ENCODE measurements at places on chromosomes 7 and 10.

GRCh38 chr10:74433993-74434392 lies 283.0 kb downstream of the ADK start:
- H3K27me3 ChIP-seq = no peaks in the 10 kb centered on the region
- no peaks in the 10 kb centered on the region for H3K4me1 ChIP-seq
- H3K4me3 ChIP-seq = no peak overlapping the region
- no peaks in the 10 kb centered on the region for H3K36me3 ChIP-seq
- no peak for DNase-seq

DNA sequence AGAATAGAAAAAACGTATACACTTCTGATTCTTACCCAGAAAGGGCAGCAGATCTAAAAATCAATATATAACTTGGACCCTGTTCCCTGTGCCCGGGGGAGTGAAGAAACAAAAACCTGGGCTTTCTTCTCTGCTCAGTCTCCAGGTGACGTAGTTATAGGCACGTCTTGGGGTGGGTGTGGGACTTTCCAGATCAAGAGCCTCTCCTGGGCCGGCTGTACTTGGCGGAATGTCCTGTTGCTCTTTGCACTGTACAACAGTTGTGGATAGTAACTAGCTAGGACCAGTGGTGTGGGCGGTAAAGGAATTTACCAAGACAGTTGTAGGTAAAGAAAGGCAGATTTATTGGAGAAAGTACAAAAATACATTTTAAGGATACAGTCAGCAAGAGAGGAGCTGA lies 40.4 kb upstream of the STEAP4 start:
- no peaks in the 10 kb centered on the region for H3K36me3 ChIP-seq
- no peaks in the 10 kb centered on the region for H3K4me1 ChIP-seq
- no peak overlapping the region for H3K27ac ChIP-seq
- H3K4me3 ChIP-seq = no peak overlapping the region
- H3K27me3 ChIP-seq = no peaks in the 10 kb centered on the region
- no peak for DNase-seq

DNA sequence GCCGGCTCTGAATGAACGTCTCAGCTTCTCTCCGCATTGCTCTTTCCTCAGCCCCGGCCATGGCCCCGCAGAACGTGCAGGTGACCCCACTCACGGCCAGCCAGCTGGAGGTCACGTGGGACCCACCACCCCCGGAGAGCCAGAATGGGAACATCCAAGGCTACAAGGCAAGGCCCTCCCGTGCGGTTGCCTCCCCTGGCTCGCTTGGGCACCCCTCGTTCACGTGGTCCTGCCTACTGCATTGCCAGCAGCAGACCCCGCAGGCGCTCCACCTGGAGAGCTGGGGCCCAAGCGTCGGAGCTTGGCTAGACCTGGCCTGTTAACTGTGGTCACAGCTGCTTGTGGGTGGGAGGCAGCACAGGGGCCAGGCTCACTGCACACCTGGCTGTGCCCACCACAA lies 476.3 kb upstream of the FOXK1 start:
- H3K36me3 ChIP-seq = no peaks in the 10 kb centered on the region
- no peak overlapping the region for H3K27ac ChIP-seq
- no peak overlapping the region for H3K4me3 ChIP-seq
- no peaks in the 10 kb centered on the region for H3K4me1 ChIP-seq
- no peaks in the 10 kb centered on the region for H3K27me3 ChIP-seq

DNA sequence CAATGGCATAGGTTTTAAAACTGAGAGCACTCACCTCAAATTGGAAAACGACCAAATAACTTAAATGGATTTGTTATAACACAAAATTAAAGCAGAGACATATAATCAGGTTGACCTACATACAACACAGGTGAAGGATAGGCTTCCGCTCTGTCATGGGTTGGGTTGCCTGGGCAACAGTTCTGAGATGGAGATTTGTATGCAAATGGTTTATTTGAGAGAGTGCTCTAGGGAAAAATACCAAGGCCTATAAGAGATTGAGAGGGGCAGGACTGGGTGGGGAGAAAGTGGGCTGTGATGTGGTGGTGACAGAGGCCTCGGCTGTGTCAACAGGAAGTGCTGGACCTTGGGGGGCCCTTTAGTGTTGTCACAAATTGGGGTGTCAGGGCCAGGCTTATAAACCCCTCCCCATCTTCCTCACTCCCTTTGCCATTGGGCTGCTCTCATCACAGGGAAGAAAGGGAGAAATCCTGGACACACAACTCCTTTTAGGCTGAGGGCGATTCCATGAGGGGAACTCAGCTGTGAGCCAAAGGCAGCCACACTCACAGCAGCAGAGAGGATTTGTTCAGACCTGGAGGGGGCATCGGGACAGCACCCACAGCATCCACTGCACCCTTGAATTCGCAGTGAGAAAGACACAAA lies 105.4 kb upstream of the LYZL1 start:
- H3K27ac ChIP-seq = no peak overlapping the region
- no peaks in the 10 kb centered on the region for H3K36me3 ChIP-seq
- no peak overlapping the region for H3K4me3 ChIP-seq
- no peaks in the 10 kb centered on the region for H3K27me3 ChIP-seq
- no peaks in the 10 kb centered on the region for H3K4me1 ChIP-seq

DNA sequence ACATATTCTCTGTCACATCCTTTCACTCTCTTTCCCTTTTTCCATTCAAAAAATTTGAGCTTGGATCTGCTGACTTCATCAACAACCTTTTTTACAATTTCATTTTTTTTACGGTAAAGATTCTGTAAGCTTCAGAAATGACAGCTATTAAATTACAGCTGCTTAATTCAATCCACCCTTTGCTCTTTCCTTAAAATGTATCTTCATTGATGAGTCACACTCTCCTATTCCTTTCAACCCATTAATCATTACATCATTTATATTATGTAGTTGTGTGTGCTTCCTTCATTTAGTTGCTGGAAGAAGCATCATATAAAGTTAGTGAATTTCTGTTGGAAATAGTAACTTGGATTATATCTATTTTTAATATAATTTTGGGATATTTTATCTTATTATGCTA lies 67.1 kb upstream of the MAGI2 start:
- no peak overlapping the region for H3K27ac ChIP-seq
- H3K4me3 ChIP-seq = no peak overlapping the region
- H3K4me1 ChIP-seq = no peaks in the 10 kb centered on the region

DNA sequence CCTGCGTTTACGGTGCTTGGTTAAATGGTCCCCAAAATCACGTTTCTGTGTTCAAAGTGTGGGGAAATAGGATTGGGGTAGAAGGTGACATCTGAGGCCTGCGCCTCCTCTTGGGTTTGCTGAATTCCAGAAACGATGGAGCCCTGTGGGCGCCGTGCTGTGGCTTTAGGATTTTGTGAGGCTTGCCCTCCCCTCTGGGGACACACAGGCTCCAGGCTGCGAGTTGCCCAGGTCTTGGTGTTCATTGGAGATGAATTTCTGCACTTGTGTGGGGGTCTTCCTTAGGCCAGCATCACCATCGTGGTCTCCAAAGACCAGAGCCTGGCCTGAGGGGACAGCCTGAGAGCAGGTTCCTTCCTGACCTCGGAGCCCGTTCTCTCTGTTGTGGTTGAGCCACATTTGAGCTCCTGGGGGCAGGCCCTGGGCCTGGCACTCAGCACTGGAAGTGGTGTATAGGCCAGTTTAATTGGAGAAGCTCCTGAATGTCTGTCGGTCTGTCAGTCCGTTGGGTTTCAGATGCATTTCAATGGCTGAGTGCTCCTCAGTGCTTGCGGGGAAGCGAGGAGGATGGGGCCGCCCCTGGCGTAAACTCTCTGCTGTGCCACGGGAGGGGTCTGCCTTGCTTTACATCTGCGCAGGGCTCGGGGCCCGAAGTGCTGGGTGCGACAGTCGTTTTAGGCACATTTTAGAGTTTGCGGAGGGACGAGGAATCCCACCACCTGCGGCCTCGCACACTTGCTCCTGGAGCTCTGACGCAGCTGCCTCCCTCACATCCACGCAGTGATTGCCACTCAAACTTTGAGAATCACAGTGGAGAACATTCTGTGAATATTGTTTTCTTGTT lies 71.7 kb downstream of the DNAJB6 start:
- no peaks in the 10 kb centered on the region for H3K4me1 ChIP-seq
- no peaks in the 10 kb centered on the region for H3K27me3 ChIP-seq
- DNase-seq = peak; percentile 65
- H3K4me3 ChIP-seq = no peak overlapping the region
- H3K27ac ChIP-seq = no peak overlapping the region

- no peaks in the 10 kb centered on the region for H3K36me3 ChIP-seq
- peaks cover 1% of the 10 kb centered on the region for H3K4me1 ChIP-seq
- DNase-seq = no peak
- H3K27me3 ChIP-seq = no peaks in the 10 kb centered on the region
- H3K4me3 ChIP-seq = no peak overlapping the region
- H3K27ac ChIP-seq = no peak overlapping the region
Measured at GRCh38 chr10:22629852-22630233, 84.5 kb downstream of the PIP4K2A start.

- no peaks in the 10 kb centered on the region for H3K4me1 ChIP-seq
- DNase-seq = no peak
- H3K4me3 ChIP-seq = no peak overlapping the region
- H3K27me3 ChIP-seq = no peaks in the 10 kb centered on the region
Measured at GRCh38 chr10:47277352-47278151, 22.4 kb upstream of the GDF10 start.

Data from aorta (tissue), 5 donors.